Head of caudate nucleus (tissue), 42 donors: ENCODE measurements at places on chromosomes 7 and 10.

- peak; percentile 91 for DNase-seq
Measured at GRCh38 chr10:132714096-132714985, 71.6 kb downstream of the NKX6-2 start.

DNA sequence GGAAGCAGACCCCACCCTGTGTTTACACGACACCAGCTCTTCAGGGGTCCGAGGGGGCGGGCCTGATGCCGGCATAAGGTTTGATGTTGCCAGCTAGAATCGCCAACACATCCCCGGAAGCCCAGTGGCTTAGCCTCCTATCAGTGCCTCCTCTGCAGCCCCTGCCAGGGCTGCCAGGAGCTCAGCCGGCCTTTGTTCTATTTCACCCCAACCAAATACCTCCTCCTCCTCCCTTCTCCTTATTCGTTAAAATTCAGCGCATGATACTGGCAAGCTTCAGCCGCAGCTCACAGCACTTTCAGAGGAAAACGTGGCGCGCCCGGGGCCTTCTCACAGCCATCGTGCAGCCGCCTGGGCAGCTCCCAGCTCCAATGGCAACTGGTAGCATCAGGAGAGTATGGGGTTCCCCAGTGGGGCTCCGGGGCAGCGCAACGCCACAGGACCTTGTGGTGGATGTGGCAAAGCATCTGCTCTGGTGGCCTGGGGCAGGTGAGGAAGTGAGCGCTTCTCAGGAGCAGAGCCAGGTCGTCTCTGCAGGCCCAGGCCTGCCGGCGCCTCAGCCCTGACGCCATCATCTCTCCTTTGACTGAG is 176.4 kb upstream of the RHEB start:
- DNase-seq: peak; percentile 62

GRCh38 chr7:18580950-18581349 is 85.4 kb downstream of the HDAC9 start:
- no peak for DNase-seq

DNA sequence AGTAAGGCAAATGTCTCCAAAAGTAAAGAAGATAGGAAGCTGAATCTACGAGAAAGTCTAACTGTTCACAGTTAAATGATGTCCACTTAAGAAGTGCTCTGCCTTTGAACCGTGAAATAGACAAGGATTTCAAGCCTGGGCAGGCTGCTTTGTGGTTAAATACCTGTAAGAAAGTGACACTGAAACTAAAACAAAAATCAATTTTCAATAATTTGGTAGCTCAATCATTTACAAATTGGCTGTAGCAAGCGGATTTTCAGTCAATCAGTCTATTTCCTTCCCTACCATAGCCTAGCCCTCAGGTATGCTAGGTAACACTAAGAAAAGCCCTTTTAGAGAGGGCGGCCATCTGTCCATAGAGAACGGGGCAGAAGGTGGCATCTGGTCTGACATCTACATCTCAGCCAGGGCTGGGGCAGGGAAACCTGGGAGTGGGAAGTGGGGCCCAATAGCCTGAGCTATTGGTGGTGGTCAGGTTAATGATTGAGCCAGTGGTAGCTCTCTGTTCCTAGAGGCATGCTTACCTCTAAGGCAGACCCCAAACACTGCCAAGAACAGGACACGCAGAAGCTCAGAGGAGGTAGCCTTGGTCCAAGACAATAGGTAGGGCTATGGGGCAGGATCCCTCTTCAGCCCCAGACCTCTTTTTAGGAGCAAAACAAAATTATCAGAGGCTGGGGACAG is 223.2 kb downstream of the CCSER2 start:
- no peak for DNase-seq

DNA sequence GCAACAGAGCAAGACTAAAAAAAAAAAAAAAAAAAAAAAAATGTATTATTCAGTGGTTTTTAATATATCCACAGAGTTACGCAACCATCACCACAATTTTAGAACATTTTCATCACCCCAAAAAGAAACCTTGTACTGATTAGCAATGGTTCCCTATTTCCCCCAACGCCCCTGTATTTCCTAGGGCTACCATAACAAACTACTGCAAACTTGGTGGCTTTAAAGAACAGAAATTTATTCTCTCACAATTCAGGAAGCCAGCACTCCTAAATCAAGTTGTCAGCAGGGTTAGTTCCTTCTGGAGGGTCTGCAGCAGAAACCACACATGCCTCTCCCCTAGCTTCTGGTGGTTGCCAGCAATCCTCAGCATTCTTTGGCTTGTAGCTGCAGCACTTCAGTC is 5.9 kb upstream of the NUP42 start:
- no peak for DNase-seq

GRCh38 chr7:73954181-73954580 is 73.8 kb upstream of the ELN start:
- peak; percentile 73 for DNase-seq

DNA sequence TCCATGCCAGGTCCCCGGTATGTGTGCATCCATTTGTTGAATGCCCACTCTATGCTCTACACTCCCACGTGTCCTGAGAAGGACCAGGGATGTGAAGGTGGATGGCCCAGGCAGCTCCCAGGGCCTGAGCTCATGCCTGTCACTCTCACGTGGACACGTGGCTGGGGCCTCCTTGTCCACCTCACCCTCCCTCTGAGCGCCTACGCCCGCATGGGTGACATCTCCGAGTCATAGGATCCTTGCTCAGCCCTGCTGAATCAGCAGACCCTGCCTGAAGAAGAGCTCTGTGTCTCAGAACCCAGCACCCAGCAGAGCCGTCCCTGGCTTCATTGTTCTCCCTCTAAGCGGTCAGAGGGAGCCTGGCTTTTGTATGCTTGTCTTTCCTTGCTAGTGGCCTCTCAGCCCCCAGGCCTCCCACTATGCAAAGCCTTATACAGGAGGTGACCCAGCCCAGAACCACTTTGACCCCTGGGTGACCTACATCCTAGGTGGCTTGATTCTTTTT is 107.9 kb upstream of the PPIF start:
- peak; percentile 84 for DNase-seq

DNA sequence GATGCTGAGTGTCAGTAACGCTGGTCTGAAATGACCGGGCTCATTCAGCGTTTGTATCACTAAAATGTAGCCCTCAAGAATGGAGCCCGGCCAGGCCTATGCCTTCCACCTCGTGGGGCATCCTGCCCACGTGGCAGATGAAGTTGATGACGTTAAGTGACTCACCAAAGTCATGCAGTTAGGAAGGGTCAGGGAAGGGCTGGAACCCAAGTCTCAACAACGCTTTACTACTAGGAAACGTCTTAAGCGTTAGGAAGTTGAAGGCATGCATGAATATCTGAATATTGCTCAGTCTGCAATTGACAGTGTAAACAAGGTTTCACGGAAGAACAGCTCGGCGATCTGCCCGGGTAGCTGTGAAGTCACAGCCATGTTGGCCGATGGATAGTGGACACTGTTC is 14.0 kb upstream of the UBE3C start:
- no peak for DNase-seq

GRCh38 chr10:124996127-124996853 is 54.4 kb downstream of the ZRANB1 start:
- DNase-seq: no peak

- DNase-seq: no peak
Measured at GRCh38 chr7:69419934-69420333, 178.3 kb upstream of the AUTS2 start.

- no peak for DNase-seq
Measured at GRCh38 chr7:154171422-154171821, 119.2 kb downstream of the DPP6 start.

- no peak for DNase-seq
Measured at GRCh38 chr10:77746047-77746707, 108.6 kb upstream of the KCNMA1 start.

DNA sequence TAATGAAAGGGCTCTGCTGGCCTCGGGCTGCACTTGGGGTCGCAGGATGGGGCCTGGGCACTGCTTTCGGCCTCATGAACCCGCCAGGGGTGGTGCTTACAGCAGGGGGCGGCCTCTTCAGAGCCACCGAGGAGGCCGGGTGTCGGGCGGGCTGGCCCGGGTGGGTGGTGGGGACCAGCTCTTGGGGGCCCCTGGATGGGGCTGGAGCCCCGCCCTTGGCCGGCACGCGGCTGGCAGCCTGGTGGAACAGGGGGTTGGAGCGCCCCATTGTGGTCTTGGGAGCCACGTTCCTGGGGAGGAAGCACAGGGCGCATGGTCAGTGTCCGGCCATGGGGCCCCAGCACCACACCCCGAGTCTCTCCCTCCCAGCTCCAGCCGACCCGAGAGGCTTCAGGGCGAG is 8.8 kb downstream of the ADAM8 start:
- DNase-seq: no peak

- DNase-seq: no peak
Measured at GRCh38 chr7:70678621-70679251, 453.2 kb upstream of the GALNT17 start.

DNA sequence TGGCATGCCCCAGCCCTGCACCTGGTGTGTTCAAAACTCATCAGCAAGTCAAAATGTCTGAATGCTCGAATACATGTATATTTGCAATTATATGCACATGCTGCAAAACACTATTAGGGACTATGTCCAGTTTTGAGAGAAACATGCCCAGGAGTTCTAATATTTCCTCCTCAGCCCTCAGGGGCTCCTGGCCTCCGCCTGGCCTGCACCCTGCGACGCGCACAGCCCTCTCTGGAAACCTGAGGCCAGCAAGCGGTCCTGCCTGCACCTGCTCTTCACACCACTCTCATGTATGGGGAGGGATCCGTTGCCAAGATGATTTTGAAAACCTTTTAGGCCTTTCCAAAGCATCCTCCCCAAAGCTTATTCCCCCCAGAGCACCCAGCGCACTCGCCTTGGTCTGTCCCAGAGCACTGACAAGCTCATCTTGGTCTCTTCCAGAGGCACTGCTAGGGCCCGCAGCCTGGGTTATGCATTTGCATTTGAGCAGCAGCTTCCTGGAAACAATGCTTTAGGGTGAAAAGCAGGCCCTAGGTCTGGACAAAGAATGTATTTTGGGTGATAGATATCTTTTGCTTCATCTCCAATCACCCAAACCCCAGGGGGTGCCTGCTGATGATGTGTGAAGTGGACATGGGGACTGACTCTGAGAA is 22.6 kb upstream of the CNPY1 start:
- DNase-seq: no peak

DNA sequence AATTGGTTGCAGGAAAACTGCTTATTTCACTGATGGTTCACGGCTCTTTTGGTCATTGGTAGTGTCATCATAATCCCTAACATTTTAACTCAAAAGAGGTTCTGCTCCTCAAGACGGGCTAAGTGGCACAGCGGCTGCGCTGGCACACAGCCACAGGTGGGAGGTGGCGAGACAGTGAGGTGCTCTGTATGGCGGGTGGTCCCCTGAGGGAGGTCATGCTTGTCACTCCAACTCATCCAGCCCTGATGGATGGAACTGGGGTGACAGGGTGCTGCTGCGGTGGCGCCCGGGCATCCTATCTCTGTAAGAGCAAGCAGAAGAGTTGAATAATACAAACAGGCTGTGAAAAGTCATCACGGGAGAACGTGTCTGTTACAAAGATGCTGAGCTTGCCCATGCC is 370.2 kb downstream of the SFMBT2 start:
- DNase-seq: no peak

DNA sequence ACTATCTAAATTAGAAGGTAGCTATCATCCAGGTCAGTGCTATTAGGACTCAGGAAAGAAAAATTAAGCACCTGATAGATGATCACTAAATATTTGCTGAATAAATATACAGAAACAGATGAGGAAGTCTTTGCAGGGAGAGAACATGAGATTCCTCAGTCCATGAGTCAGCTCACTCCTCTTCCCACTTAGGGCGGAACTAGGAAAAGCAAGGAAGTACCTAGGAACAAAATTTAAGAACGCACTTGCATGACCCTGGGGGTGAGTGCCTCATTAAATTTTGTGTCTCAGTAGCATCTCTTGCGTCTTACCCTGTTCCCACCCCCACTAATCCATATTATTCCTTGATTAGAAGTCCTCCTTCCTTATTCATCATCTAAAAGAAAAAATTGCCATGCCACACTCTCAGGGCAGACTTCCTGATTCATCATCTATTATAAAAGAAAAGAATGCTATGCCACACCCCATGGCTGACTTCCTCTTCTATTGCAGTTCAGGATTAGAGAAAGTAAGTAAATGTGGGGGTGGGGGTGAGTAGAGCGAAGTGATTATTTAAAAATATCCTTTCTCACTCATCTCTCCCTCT is 208.8 kb downstream of the THSD7A start:
- DNase-seq: no peak

DNA sequence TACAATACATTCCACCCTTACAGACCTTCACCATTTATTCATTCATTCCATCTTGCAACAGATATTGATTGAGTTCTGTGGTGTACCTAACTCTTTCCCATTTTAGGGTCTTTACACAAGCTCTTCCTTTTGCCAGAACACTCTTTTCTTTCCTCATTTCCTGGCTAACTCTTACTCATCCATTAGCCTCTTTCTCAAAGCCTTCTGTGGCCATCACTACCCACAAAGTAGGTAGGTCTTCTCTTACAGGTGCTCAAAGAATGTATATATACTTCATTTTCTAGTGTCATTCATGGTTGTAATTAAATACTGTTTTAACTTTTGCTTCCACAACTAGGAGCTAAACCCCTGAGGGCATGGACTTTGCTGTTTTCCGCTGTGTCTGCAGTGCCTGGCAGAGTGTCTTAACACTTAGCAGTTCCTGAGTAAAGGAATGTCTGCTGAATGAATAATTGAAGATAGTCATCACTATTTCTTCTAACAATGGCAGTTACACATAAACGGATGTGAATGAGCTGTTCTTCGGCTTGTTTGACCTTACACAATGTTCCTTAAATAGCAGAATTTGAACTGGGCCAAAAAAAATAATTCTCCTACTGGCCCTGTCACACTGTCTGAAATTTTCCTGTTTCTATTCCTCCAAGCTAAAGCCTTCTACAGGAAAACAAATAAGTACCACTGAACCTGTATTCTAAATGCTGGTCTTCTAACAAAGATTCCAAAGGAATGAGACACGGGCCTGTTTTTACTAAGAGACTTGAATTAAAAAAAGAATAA is 15.1 kb downstream of the BCAP29 start:
- DNase-seq: no peak

DNA sequence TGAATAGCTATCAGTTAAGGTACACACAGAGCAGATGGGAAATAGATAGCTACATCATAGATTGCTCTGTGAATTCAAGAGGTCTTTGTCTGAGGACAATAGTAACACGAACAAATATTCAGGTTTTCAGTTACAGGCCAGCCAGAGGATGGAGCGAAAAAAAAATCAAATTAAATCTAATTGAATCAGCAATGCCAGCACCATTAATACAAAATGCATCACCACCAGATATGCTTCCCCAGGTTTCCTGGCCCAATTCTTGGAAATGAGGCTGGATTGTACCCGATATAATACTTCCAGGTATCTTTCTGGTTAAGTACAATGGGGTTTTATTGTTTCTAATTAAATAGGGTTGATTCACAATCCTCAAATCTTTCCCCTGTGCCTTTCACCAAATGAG is 975.8 kb upstream of the AUTS2 start:
- DNase-seq: no peak

- DNase-seq: no peak
Measured at GRCh38 chr7:44646921-44647636, 40.7 kb downstream of the OGDH start.

GRCh38 chr10:77737608-77738007 is 100.0 kb upstream of the KCNMA1 start:
- DNase-seq: no peak

DNA sequence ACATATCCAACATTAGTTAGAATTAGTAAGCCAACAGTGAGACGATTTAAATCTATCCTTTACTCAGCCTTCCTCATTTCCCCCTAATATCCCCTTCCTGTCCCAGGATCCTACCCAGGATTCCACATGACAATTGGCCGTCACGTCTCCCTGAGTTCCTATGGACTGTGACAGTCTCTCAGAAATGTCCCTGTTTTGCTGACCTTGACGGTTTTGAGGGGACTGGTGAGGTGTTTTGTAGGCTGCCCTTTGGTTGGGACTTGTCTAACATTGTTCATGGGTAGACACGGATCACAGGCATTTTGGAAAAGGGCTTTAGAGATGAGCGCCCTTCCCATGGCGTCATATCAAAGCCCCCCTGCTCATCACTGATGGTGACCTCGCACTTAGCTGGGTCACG is 162.8 kb downstream of the ZMYND11 start:
- DNase-seq: no peak
